Stimulated activated CD4-positive, alpha-beta T cell treated with anti-CD3 and anti-CD28 coated beads, Interleukin-2, amount 100 ng/mL, for 24 hours (primary cell): ENCODE measurements at places on chromosomes 16 and 17.

DNA sequence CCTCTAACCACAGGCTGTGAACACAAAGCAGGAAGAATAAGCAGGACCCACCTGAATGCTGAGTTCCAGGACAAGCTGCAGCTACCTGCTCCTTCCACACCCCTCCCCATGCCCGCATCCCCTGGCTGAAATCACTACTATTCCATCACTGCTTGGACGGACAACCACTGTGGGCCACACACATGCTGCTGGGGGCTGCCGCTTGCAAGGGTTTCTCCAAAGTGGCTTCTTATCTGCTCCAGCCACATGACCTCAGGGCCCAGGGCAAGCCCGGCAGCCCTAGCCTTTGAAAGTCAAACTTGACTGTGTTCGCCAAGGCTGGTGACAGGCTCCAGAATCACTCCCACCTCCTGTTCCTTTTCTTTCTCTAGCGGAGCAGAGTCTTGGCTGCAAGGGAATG is 18.4 kb downstream of the FA2H start:
- DNase-seq = no peak

- DNase-seq = no peak
These were observed 126.6 kb downstream of the TMEM132E start for GRCh38 chr17:34706029-34706428.

DNA sequence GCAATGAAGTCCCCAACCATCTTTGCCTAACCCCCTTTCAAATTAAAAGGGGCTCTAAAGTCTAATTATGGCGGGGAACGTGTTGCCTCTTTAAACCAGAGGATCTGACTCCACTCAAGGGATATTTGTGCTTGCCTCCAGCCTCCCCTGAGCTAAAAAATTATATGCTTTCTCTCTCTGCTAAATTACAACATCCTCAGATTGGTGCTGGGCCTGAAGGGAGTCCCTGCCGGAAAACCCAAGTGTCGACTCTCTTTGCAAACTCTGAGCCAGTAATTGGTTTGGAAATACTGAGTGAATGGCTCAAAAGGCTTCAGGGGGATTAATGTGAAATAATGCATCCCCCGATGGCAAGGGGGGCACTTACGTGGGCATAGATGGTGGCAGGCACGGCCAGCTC is 208.5 kb upstream of the TNRC6C start:
- DNase-seq = no peak

DNA sequence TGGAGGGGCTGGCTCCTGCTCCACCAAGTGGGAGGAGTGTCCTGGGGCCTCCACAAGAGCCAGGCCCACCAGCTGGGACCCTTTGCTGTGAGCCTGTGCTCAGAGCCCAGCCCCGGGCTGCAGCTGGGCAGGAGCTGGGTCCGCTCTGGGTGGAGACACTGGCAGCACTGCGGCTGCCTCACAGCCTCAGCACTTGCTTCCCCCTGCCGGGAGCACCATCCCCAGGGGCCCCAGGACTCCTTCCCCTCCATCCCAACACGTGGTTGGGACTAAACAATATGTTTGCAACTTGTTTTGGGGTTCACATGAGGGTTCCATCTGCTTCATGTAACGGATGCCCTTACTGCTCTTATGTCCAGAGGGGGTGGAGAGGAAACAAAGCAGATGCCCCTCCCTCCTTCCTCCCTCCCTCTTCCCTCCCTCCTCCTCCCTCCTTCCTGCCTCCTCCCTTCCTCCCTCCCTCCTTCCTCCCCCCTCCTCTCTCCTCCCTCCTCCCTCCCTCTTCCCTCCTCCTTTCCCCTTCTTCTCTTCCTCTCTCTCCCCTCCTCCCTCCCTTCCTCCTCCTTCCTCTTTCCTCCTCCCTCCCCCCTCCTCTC is 16.3 kb upstream of the CBFA2T3 start:
- no peak for DNase-seq

- DNase-seq = no peak
These were observed 143.9 kb downstream of the ANKFN1 start for GRCh38 chr17:56297184-56297583.

GRCh38 chr16:83856792-83857191 is 42.1 kb upstream of the MLYCD start:
- no peak for DNase-seq

DNA sequence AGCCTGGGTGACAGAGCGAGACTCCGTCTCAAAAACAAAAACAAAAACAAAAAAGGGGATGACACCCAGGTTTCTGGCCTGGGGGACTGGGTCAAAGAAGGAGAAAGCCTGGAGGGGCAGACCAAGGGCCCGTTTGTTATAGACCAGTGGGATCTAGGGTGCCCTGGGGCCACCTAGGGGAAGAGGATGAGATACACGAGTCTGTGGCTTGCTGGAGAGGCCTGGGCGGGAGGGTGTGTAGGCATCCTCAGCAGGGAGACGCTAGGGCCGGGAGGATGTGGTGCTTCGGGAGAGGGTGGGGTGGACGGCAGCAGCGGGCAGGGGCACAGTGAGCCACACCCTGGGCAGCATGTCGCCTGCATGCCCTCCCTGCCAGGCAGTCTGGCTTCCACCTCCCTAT is 17.1 kb upstream of the CRK start:
- DNase-seq = no peak

DNA sequence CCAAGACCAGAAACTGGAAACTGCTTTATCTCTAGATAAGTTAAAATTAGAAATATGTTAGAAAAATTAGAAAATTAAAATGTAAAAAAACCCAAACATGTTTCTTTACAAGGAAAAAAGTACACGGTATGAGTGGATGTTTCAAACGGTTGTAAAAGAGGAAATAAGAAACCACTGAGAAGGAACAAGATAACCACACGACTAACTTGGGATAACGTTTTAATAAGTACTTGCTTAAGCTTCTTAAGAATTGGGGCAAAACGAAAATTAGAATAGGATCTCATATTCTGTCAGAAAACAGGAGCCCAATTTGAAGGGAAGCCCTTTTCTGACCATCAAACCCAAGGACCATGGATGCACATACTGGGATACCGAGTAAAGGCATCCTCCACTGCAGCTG is 31.0 kb downstream of the MBTPS1 start:
- no peak for DNase-seq

DNA sequence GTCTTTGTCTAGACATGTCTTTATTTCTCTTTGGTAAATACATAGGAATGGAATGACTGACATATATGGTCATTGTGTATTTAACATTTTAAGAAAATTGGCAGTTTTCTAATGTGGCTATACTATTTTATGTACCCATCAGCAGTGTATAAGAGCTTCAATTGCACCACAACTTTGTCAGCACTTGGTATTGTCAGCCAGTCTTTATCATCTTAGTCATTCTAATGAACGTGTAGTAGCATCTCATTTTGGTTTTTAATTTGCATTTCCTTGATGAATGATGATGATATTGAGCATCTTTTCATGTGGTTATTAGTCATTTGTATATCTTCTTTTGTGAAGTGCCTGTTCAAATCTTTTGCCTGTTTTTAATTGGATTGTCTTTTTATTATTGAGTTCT is 239.3 kb downstream of the CEP112 start:
- no peak for DNase-seq

GRCh38 chr16:4500272-4500671 is 24.1 kb downstream of the HMOX2 start:
- DNase-seq = no peak

GRCh38 chr17:64331931-64332493 is 58.6 kb downstream of the PECAM1 start:
- no peak for DNase-seq
